CD4-positive, alpha-beta T cell treated with Interleukin-21 for 1 hour (primary cell): ENCODE measurements at places on chromosomes 4 and X.

DNA sequence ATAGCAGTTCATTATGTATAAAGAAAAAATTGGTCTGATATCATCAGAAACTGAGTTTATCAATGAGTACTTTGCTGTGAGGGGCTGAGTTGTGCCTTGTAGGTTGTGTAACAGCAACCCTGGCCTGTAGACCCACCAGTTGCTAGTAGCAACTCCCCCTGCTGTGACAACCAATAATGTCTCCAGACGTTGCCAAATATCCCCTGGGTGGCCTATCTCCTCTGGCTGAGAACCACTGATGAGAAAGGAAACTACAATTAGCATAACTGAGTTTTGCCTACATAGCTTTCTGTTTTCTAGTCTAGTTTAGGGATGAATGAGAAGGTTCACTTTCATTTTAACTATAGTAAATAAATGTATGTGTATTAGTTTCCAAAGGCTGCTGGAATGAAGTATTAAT is 234.1 kb downstream of the CPE start:
- peak; percentile 35 for DNase-seq

GRCh38 chrX:153848325-153848724 is 18.0 kb upstream of the PDZD4 start:
- no peak for DNase-seq

- no peak for DNase-seq
Measured at GRCh38 chrX:107827030-107827831, 1.6 kb downstream of the MID2 start.

DNA sequence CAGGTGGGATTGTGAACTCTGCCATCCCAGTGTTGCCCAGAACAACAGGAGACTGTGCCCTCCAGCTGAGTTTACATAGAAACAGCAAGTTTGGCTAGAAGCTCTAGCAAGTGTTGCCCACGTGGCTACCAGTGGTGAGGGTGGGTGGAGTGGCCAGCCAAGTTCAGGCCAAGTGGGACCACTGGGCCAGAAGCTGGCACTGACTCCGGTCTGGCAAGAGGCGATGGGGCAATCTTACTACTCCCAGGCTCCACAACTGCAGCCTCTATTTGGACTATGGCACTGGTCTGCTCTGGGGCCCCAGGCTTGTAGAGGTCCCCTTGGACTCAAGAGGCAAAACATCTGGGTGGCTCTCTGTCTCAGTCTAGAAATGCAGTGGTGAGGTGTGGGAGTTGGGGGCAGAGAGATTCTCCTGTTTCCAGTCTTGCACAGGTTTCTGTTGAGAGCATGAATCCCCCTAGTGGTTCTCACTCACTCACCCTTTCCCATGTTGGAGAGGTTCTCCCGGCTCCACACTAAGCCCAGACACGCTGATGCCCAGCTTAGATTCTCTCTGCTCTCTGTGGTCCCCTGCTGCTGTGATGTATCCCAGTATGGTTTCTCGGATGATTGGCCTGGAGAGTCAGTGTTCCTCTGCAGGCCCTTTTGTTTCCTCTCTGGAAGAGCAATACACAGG is 615.3 kb downstream of the PDHA2 start:
- DNase-seq: no peak

DNA sequence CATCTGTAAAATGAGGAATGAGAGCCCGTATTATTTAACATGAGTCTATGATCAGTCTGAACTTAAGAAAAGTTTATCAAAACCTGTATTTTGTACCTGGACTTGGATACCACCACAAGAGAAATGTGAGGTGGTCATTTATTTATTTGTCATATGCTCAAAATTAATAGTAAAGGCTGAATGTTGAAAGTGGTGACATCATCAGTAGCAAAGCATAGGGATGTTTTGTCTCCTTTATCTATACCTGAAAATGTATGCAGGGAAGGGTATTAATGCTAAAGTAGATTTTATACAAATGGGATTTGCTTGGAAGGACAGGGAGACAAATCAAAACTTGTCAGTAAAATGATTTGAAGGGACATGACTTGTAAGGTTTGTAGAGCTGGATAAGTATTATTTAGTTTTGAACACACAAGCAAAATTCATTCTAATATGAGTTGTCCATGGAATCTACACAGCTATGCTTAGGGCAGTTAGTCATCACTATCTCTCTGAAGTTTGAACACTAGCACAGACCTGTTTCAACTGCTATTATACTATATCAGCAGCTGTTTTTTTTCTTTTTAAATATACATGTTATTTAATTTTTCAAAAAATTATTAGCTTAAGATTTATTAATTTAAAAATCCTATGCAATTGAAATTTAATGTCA is 52.4 kb upstream of the GUCY1A1 start:
- no peak for DNase-seq

DNA sequence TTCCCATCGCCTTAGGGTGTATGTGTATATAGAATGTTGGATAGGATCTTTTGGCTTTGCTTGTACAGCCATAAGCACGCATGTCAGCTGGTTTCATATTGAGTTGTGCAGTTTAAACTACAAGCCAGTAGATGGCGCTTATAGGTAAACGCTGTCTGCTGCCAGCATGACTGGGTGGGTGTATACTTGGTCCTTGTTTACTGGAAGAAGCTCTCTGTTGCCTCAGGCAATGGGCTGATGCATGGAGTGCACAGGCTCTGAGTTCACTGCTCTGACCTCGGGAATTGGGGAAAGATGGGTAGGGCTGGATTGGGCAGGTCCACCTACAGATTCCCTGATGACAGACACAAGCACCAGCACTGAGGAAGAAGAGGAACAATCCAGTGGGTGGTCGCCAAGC is 831.5 kb downstream of the STIM2 start:
- DNase-seq: no peak

DNA sequence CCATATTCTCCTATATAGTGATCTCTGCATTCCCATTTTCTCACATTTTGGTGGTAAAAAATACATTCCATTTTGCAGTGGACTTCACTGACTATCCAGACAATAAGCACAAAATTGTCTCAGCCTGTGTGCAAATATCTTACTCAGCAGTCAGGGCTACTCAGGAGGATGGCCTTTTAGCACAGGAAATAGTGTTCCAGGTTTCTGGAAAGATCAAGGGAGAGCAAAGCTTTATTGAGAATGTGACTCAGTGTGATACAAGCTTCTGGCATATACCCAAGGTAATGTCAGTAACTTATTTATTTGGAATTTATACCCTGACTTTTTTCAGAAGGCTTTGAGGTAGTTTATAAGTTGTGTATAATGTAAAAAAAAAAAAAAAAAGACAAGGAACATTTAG is 233.4 kb downstream of the TEX13A start:
- DNase-seq: no peak

GRCh38 chr4:126028876-126029275 is 714.1 kb downstream of the FAT4 start:
- DNase-seq: no peak
